ENCODE measurements at places on chromosomes 4 and X. TPM values are rescaled to one million over a fixed set of nuclear protein-coding genes. Genes with fewer than 3 reads are reported as not detected.

LEF1 gene
- 19.4 TPM for total RNA-seq

TRIML2 gene
- total RNA-seq, result 0.65 TPM

DNA sequence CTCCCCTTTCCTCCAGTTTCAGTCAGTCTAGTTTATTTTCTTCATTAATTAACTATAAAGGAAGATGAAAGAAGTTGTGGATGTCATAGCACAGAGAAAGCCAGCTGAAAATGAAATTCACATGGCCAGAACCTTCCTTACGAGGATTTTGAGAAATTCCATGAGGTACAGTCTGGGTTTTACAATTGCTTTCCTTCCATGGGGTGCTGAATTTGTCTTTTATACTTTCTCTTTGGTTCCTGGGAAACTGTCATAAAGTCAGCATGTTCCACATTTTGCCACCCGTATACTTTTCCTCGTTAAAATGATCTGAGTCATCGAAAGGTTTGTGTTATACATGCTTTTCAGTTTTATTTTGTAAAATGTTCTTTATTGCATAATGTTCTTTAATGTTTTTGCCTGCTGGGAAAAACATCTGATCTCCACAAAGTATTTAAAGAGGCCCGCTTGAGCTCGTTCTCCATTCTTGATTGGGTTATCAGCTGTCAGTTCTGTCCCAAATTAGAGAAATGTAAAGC is 78.1 kb upstream of the CLDN34 start:
- DNase-seq, result no peak

HTR2C gene
- total RNA-seq, result 1.7 TPM

GRCh38 chrX:104330966-104331365 is 76.2 kb upstream of the ESX1 start:
- DNase-seq, result no peak
